ENCODE measurements at places on chromosomes 16 and 17.

DNA sequence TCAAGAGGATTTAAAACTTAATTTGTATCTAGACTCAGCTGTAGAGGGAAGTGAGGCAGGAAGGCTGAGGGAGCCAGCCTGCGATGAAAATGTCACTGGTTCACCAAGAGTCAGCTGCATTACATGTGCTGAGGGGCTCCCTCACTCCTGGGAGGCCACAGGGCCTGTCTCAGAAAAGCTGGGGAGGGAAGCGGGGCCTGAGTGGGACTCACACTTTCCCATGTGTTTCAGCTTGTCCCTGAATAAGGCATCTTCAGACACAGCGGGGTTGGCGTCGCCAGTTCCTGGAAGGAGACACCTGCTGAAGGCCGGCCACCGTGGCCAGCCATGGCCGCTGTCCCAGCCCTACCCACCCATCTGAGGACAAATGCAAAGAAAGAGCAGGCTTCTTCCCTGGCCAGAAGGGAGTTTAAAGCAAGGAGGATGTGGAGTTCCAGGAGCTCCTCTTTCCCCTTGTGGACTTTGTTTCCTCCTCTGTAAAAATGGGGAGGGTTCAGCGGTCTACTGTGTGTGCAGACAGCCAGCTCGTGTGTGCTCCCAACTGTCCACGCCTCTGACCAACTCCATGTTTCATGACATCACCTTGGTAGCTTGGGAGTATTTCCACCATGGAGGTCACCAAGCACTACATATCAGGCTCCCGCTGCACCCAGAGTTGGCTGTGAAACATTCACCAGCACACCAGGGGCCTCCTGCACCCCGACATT is 19.2 kb upstream of the MRPS23 start:
- DNase-seq, result no peak

- DNase-seq, result no peak
Measured at GRCh38 chr17:57377094-57377493, 120.8 kb downstream of the MSI2 start.

- DNase-seq, result no peak
Measured at GRCh38 chr16:67278773-67279295, 498 bp upstream of the PLEKHG4 start.

GRCh38 chr17:47720754-47721533 is 12.1 kb upstream of the TBX21 start:
- DNase-seq, result no peak

GRCh38 chr17:40038882-40039513 is 15.2 kb downstream of the MED24 start:
- no peak for DNase-seq

DNA sequence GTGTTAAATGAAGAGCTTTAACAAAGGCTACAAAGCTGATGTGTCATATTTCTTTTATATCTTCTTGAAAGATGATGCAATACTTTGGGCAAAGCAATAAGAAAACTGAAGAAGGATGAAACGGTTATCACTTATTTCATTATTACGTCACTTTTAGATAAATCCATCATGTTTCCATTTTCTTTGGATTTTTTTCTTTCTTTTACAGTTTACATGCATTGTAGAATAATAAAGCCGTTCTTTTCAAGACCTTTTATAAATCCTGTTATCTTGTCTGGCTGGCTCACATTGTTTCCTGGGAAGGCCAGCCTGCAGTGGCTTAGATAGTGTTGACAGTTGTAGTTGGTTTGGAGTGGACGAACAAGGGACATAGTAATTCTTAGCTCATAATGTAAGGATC is 28.9 kb downstream of the TANC2 start:
- no peak for DNase-seq

- no peak for DNase-seq
Measured at GRCh38 chr17:41504246-41504977, 1.0 kb downstream of the KRT13 start.
